ENCODE measurements at places on chromosomes 2 and 18.

- DNase-seq: no peak
Observed at GRCh38 chr2:200266406-200266805, 40.1 kb upstream of the SPATS2L start.

GRCh38 chr2:137747509-137747908 is 216.8 kb upstream of the HNMT start:
- DNase-seq: no peak

DNA sequence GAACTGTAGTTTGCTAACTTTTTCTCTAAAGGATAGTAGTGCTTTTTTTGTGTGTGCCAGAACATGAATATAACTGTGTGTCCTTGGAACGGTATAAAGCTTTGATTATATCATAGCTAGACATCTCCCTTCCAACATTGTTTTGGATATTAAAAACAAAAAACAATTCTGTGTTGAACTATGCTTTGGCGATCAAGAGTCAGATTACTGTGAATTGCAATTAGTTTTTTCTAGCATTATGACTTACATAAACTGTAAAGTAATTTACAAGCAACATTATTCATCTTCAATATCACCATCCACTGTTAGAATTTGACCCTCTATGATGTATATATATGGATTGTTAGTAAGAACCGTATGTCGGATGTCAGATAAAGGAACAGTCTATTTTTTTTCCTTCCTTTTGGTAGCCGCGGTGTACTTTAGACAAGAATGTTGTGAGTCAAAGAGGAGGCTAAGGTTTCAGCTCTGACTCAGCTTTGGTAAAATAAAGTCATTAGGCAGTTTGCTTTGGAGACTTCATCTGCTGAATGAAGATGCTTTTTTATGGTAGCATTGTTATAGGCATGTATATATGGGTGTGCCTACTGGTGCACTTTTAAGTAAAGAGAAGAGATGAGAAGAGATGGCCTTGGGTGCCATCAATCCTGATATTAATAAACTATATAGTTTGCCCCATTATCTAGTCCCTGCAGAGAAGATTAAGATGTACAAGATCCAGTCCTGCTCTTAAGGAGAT is 76.4 kb downstream of the LTBP1 start:
- DNase-seq: no peak

GRCh38 chr2:19806131-19806530 is 95.7 kb downstream of the TTC32 start:
- no peak for DNase-seq
